ENCODE measurements at places on chromosomes 5 and 9.

- no peak for DNase-seq
Observed at GRCh38 chr9:136175616-136176197, 29.2 kb downstream of the LHX3 start.

DNA sequence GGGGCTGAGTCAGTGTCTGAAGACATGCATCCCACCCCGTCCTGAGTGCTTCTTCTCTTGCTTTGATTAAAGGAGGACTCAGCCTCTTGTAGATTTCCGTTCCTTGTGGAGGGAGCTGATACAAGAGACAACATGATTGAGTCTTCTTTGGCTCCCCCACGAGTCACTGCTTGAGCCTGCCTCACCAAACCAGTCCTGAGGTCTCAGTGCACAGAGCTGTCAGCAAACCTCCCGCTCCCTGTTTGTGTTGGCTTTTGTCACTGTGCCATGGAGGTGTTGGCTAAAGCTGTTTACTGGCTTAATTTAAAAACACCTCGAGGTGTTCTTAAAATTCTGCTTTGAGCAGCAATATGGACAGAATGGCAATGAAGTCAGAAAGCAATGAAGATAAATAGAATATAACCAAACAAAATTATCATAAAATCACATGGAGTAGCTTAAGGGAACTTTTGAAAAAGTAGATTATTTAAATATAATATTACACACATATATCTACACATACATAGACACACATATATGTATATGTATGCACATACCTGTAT, 234.1 kb upstream of the ANKRD55 start:
- no peak for DNase-seq

- no peak for DNase-seq
Observed at GRCh38 chr5:55304584-55304983, 2.9 kb downstream of the DHX29 start.

- DNase-seq, result no peak
Observed at GRCh38 chr5:108386345-108387061, 4.6 kb upstream of the FBXL17 start.

GRCh38 chr5:65468633-65469032, 13.1 kb downstream of the ADAMTS6 start:
- DNase-seq, result no peak

DNA sequence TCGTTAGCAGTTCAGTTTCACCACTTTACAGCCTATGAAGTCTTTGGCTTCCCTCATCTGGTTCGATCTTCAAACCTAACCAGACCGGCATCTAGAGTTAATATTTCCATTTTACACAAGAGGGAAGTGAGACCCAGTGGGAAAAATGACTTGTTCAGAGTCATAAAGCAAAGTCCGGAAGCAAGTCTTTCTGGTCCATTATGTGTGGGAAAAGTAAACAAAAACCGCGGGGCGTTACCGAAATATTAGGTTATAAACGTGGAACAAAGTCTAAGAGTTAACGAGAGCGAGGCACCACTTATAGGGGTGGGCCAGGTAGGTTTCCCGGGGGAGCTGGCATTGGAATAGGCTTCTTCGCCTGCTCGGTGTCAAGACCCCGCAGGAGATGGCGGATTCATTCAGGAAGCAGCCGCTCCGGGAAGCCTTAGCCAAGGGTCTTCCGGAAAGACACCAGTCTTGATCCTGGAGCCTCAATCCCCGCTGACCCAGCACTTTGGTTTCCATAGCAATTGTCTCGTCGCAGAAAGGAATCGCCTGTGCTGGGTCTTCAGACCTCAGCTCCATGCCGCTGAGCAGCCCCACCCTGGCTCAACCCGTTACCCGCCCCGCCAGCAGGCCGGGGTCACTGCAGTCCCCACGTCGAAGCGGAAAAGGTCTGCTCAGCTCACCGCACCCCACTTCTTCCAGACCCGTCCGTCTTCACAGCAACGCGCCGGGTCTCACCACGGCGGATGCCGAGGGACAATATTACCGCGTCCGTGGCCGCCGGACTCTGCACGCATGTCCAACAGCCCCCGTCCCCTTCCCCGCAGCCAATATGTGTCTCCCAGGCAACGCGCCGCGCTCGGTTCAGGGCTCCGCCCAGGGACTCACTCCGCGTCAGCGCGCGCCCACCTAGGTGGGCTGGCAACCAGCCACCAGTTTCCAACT, at the start of gene C5orf52:
Gene C5orf52 (plus strand): TSS at position 872 of the 930 bp plus-strand sequence. CDS start 82 bp downstream, outside the sequence.
- peak; percentile 68 for DNase-seq

- DNase-seq, result no peak
Observed at GRCh38 chr9:69894720-69895119, 74.1 kb downstream of the CFAP95 start.

GRCh38 chr9:13266167-13266566, 13.3 kb downstream of the MPDZ start:
- DNase-seq, result no peak

- DNase-seq, result no peak
Observed at GRCh38 chr9:112325127-112325526, 8.3 kb downstream of the PTBP3 start.

- no peak for DNase-seq
Observed at GRCh38 chr5:168683247-168683926, 104.2 kb upstream of the PANK3 start.

GRCh38 chr9:126490871-126491567, 122.7 kb upstream of the LMX1B start:
- DNase-seq, result peak; percentile 54

GRCh38 chr9:133151601-133152525, 11.9 kb downstream of the GBGT1 start:
- no peak for DNase-seq

GRCh38 chr5:7845557-7845956, 5.4 kb downstream of the CFAP90 start:
- no peak for DNase-seq

DNA sequence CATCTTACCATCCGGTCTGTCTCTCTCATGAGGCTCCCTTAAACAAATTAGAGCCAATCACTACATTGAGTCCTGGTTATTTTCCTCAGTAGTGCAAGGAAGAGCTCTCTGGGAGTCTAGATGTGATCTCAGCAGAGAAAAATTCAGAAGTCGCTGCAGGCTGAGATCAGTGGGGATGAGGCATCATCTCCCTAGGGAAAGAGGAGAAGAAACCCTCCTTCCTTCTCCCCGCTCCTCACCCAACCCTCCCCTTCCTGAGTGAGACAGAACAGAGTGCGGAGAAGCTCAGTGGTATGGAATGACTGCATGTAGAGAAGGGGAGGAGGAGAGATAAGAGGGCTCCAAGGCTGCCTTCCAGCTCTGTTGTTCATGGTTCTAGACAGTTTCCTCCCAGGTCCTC, 80.5 kb downstream of the PAPPA start:
- DNase-seq, result peak; percentile 3

- DNase-seq, result no peak
Observed at GRCh38 chr5:127367946-127368465, 77.4 kb downstream of the MEGF10 start.

- DNase-seq, result no peak
Observed at GRCh38 chr9:93166699-93167098, 17.2 kb upstream of the WNK2 start.

Data from kidney capillary endothelial cell (primary cell).